ENCODE measurements at places on chromosomes 4 and X. TPM values are rescaled to one million over a fixed set of nuclear protein-coding genes. Genes with fewer than 3 reads are reported as not detected.

- no peak for DNase-seq
These were observed 18.9 kb upstream of the CPLX1 start for GRCh38 chr4:844752-845232.

- peak; percentile 8 for DNase-seq
These were observed 88.5 kb downstream of the PHKA2 start for GRCh38 chrX:18895189-18895951.

- no peak for DNase-seq
These were observed 355.3 kb upstream of the IGFBP7 start for GRCh38 chr4:57465321-57466056.

DNA sequence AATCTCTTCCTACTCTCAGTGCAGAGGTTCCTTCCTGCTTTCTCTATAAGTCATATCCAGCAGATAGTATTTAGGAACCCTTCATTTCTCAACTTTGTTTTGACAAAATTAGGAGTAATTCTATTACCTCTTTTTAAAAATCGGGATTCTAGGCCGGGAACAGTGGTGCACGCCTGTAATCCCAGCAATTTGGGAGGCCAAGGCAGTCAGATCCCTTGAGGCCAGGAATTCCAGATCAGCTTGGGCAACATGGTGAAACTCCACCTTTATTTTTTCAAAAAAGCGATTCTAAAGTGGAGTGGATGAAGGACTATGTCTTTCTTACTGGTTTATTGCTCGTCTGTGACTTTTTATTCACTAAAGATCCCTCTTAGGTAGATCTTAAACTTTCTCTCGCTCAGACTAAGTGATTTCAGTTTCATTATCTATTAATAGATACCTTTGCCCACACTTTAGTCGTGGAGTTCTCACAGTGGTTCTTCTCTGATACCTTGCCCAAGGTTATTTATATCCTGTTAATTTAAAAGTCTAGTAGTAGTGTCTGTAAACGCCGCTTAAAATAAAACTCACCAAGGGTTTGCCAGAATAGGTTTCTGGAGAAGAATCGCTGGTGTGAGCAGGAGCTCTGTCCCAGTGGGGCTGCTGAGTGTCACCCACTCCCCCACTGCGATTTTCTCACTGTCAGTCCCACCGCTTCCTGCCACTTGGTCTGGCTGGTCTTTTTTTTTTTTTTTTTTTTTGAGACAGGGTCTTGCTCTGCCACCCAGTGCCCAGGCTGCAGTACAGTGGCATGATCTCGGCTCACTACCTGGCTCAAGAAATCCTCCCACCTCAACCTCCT lies 27.0 kb upstream of the TMEM131L start:
- DNase-seq = no peak

DNA sequence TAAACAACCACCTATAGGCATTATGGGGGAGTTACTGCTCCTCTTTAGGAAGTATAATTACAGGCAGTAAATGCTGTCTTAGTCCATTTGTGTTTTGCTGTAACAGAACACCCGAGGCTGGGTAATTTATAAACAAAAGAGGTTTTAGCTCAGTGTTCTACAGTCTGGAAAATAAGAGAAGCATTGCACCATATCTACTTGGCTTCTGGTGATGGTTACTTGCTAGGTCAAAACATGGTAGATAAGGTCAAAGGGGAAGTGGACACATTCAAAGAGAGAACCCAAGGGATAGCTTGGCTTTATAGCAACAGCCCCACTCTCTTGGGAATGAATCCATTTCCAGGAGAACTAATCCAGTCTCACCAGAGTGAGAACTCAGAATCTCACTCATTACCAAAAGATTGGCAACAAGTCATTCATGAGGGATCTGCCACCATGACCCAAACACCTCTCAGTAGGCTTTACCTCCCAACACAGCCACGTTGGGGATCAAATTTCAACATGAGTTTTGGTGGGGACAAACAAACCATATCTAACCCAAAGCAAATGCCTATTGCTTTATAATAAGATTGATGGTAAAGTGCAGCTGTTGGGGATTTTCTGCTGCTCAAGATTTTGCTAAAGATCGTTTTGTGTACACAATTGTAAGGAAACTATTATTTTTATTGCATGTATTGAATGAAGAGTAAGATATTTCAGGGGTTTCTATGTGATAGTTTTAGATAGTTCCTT lies 32.6 kb downstream of the STAG2 start:
- no peak for DNase-seq

DNA sequence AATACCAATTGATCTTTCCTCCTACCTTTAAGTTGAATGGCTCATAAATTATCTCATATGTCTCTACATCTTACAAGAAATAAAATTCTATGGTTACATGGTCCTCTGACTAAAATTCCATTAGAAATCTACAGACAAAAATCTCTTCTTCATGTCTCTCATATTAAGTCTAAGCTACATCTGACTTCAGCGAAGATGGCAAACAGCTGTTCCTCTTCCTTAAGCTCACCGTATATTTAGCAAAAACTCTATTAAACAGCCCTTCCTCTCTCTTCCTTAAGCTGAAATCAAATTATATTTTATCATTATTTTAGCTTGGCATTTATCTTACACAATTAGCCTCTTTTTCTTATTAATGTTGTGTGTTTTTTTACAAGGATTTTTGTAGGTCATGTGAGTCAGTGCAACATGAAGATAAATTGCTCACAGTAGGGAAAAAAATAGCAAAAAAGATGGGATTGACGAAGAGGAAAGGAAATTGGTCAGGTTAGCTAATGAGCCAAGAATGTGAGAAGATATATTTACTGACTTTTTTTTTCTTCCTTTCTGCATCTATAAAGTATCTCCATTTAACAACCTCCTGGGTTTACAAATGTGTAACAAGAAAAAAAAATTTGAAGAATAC lies 2412.8 kb downstream of the ARAP2 start:
- no peak for DNase-seq

- DNase-seq = no peak
These were observed 1.4 kb downstream of the DCHS2 start for GRCh38 chr4:154490234-154490582.

GRCh38 chr4:138242076-138242833 lies at the start of gene SLC7A11:
Gene SLC7A11 (minus strand): TSS chr4:138242349. CDS start chr4:138242069, 280 bp downstream.
- DNase-seq = peak; percentile 5

GRCh38 chrX:33171041-33171440 lies 40.3 kb downstream of the DMD start:
- DNase-seq = no peak

- DNase-seq = no peak
These were observed 4.4 kb downstream of the CFP start for GRCh38 chrX:47625365-47625764.

- no peak for DNase-seq
These were observed 173.7 kb downstream of the PTTG2 start for GRCh38 chr4:38133711-38134480.

- DNase-seq = no peak
These were observed 309.9 kb downstream of the ARAP2 start for GRCh38 chr4:35934320-35934981.

DNA sequence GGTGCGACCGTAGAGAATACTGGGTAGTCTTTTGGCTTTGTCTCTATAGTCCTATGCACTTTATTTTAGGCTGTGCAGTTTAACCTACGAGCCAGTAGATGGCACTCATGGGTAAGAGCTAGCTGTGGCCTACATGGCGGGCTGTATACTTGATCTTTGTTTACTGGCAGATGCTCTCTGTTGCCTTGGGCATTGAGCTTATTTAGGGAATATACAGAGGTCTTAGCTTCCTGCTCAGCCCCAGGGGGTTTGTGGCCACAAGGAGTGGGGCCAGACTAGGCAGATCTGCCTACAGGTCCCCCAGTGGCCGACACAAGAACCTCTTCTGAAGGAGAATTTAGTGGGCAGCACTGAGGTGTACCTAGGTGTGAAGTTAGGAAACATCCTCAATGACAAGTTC lies 227.6 kb upstream of the HDX start:
- DNase-seq = no peak

GRCh38 chrX:22069586-22069985 lies 37.5 kb downstream of the PHEX start:
- no peak for DNase-seq

GRCh38 chr4:183596067-183596757 lies 62.8 kb downstream of the RWDD4 start:
- DNase-seq = no peak

GRCh38 chr4:131644619-131645018 lies 1504.5 kb upstream of the PCDH10 start:
- DNase-seq = no peak

- DNase-seq = no peak
These were observed 33.2 kb upstream of the PLAC1 start for GRCh38 chrX:134691453-134691852.

GRCh38 chrX:137574102-137574783 lies 8.3 kb downstream of the ZIC3 start:
- no peak for DNase-seq

- no peak for DNase-seq
These were observed at the start of gene SASH3 for GRCh38 chrX:129779747-129780146. Gene SASH3 (plus strand): TSS chrX:129779949. CDS start chrX:129780098, 149 bp downstream.

DNA sequence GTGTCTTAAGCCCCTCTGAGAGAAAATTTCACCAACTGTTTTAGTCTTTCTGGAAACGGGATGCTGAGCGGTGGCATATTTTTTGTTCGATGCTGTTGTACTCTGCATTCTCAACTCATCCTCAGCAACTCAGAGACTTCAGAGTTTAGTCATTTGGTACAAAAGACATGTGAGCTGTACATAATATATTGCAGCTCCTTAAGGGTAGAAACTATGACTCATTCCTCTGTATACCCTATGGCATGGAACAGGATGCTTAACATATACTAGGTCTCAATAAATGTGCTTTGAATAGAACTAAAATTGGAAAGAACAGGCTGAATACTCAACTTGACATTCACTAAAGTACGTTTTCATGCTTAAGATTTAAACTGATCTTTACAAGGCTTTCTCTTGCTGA lies 130.5 kb upstream of the SLITRK2 start:
- DNase-seq = no peak

GRCh38 chr4:140109737-140110136 lies 44.2 kb downstream of the MAML3 start:
- DNase-seq = no peak

DNA sequence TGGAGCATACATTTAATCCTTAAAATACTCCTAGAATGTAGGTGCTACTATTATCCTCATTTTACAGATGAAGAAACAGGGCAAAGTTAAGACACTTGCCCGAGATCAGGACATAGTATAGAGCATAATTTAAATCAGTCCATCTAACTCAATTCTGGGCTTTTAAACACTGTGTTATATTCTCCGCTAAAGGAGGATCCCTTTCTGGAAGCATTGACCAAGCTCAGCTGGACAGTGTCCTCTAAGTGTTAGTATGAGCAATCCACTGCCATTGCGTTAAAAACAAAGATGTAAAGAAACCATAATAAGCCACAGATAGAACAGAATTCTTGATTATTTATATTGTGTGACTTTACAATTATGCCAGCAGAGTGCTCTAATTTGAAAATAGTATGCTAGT lies 207.0 kb downstream of the ARHGAP24 start:
- no peak for DNase-seq

GRCh38 chr4:184400891-184401290 lies 73.5 kb downstream of the IRF2 start:
- DNase-seq = no peak

DNA sequence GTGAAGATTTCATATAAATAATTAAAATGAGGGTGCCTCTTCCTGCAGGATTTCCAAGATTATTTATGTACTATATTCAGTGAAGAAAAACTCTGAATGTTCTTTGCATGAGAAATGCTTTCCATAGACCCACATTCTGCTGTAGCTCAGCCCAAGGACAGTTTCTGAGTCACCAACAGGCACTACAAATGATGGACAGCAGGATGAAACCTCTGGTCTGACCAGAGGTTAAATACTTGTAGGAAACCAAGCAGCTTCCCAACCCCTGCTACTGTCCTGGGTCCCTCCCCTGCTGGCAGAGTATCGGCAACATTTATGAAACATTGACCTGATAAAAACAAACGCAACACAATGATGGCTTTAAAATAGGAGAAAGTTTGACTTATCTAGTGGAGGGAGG lies 73.1 kb downstream of the CXXC4 start:
- DNase-seq = no peak

GRCh38 chr4:81038636-81039350 lies 8.3 kb downstream of the BMP3 start:
- no peak for DNase-seq

DNA sequence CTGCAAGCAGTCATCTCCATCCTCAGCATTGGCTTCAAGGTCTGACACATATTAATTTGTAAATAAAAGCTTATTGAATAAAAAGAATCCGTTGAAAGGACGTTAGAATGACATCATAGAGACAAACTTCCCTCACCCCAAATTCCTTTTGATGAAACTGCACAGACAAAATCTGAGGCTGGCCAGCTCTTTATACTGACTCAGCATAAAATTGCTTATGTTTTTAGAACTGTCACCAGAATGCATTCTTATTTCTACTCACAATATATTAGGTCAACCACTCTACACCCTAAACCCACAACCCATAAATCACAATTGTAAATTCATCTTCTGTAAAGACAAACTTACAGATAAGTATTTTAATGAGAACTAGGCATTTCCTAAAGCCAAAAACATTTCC lies 359.2 kb upstream of the TEX13C start:
- no peak for DNase-seq

The HEPH gene
- total RNA-seq = 5.1 TPM

The PRSS12 gene
- 54.9 TPM for total RNA-seq

The PCYT1B gene
- 22.5 TPM for total RNA-seq

The BANK1 gene
- 0.16 TPM for total RNA-seq

The HS3ST1 gene
- 15.0 TPM for total RNA-seq

The UGT2A3 gene
- total RNA-seq = under 0.01 TPM

The MMRN1 gene
- total RNA-seq = 2.5 TPM

The CYLC1 gene
- 0.31 TPM for total RNA-seq

The IL3RA gene
- total RNA-seq = 0.94 TPM

The RNF128 gene
- total RNA-seq = 1.2 TPM

The DLG3 gene
- 84.1 TPM for total RNA-seq

Data from occipital lobe (tissue), 3 donors.